Urothelium cell line (cell line): ENCODE measurements at places on chromosomes 5 and 9.

DNA sequence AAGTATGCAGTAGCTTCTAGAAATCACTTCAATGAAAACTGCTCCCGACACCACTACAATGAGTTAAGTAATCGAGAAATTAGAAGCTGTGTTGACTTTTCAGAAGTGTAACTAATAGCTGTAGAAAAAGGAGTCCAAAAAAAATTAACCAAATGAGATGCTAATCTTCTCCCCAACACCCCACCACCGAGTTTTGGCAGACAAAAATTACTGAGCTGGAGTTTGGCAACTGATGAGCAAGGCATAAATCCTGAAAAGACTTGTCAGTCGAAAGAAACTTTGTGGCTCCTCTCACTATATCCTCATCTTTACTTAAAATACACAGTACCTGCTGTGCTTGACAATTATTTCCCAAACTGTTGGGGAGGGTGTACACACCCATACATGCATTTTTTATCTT lies 191.9 kb downstream of the EBF1 start:
- no peak for DNase-seq

GRCh38 chr9:130536701-130537107 lies 42.7 kb upstream of the FUBP3 start:
- no peak for DNase-seq

GRCh38 chr9:90726215-90726614 lies 75.4 kb upstream of the SYK start:
- DNase-seq: no peak

GRCh38 chr5:143153332-143154119 lies 250.0 kb downstream of the NR3C1 start:
- no peak for DNase-seq
